Omental fat pad (tissue), 4 donors: ENCODE measurements at places on chromosomes 7 and 10. TPM values are rescaled to one million over a fixed set of nuclear protein-coding genes. Genes with fewer than 3 reads are reported as not detected.

Gene TMEM236
- 2.6 TPM for total RNA-seq

Gene UNC5B
- 5.2 TPM for total RNA-seq

Gene NRP1
- total RNA-seq = 184 TPM

Gene NRG3
- total RNA-seq = not detected

DNA sequence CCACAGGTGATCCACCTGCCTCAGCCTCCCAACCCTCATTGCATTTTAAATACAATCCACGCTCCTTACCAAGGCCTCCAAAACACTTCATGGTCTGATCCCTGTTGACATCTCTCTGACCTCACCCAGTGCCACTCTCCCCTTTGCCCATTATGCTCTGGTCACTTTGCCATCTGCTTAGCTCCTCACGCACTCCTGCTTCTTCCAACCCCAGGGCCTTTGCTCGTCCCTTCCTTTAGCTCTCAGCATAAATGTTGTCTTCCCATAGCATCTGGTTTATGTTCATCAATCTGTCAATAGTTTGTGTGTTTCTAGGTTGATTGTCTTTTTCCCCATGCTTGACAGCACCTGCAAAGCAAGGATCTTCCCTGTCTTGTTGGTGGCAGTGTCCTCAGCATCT, 14.1 kb downstream of the NPFFR1 start:
- no peak for DNase-seq

DNA sequence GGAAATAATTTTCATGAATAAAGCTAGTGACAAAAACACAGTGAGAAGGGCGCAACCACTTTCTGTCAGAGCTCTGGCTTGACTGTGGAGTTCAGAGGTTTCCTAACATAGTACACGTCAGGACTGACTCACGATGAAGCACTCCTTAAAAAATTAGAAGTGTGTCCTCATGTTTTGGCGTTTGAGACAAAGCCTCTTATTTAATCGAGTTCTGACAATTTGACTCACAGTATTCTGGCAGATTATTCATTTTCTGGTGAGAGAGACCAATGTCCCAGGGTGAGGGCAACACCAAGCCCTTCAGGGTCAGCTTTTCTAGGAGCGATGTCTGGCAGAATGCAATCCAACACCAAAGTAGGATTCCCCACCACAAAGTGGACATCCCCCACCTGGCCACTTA, 108.7 kb downstream of the DIP2C start:
- no peak for DNase-seq

DNA sequence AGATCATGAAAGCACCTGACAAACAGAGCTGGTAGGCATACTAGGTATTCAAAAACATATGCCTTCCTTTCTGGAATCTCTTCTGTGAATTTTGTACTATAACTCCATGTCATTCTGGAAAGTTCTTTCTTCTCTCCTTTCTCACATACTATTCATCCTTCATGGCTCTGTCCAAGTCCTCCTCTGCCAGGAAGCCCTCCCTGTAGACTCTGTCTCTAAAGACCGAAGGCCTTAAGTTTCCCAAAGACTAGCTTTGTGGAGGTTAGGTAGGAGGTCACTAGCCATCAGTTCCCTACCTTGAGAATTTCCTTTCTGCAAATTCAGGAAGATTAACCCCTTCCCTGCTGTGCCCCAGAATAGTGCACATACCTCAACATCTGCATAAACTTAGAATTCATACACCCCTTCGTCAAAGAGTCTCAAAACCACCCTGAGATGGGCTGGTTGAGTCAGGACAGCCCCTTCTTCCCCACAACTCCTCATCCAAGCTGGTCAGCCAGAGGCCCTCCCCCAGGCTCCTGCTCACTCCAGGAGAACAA, 20.6 kb downstream of the SORBS1 start:
- DNase-seq = no peak
